ENCODE measurements at places on chromosomes 5 and 9. TPM values are rescaled to one million over a fixed set of nuclear protein-coding genes. Genes with fewer than 3 reads are reported as not detected.

HRCT1 gene
- not detected for total RNA-seq

ITGA2 gene
- total RNA-seq, result not detected

UGT3A2 gene
- not detected for total RNA-seq

NRG2 gene
- not detected for total RNA-seq

SLIT3 gene
- total RNA-seq, result not detected

LMNB1 gene
- total RNA-seq, result 94.5 TPM

PCAT7 gene
- total RNA-seq, result not detected

GKAP1 gene
- 13.4 TPM for total RNA-seq

ORM2 gene
- not detected for total RNA-seq

PELO gene
- total RNA-seq, result 8.4 TPM

DCAF12 gene
- total RNA-seq, result 56.7 TPM

GRIN1 gene
- total RNA-seq, result not detected

Measured in Karpas-422 (cell line).